ENCODE measurements at places on chromosomes 3 and 15. TPM values are rescaled to one million over a fixed set of nuclear protein-coding genes. Genes with fewer than 3 reads are reported as not detected.

The THBS1 gene
- total RNA-seq, result 8,113 TPM

The GOLGA6L7 gene
- total RNA-seq, result not detected

- no peak overlapping the region for H3K27ac ChIP-seq
- no peak for DNase-seq
- no peaks in the 10 kb centered on the region for H3K27me3 ChIP-seq
- H3K4me3 ChIP-seq, result no peak overlapping the region
Observed at GRCh38 chr3:54447427-54447826, 325.1 kb downstream of the CACNA2D3 start.

- H3K4me1 ChIP-seq, result peaks cover 62% of the 10 kb centered on the region
- H3K27me3 ChIP-seq, result peaks cover 3% of the 10 kb centered on the region
- no peak overlapping the region for H3K27ac ChIP-seq
- H3K4me3 ChIP-seq, result no peak overlapping the region
- no peaks in the 10 kb centered on the region for H3K36me3 ChIP-seq
- DNase-seq, result no peak
Observed at GRCh38 chr15:74175271-74176191, 2.0 kb downstream of the ISLR start.

DNA sequence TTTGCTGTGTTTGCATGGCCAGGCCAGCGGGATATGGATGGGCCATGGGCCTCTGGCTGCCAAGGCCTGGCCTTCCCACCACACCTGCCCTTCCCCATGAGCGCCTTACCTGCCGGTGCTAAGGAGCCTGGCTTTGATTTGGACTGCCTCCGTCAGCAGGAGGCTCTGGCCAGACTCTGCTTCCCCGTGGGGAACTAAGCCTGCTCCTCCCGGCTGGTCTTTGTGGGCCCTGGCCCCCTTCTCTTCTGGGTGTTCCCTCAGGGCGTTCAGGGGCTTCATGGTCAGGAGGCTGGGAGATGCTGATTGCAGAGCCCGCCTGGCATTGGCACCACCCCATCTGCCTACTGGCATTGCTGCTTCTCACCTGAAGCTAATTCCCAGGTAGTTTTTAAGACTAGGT is 45.2 kb downstream of the SMAD6 start:
- H3K4me3 ChIP-seq, result no peak overlapping the region
- H3K27me3 ChIP-seq, result no peaks in the 10 kb centered on the region
- peaks cover 88% of the 10 kb centered on the region for H3K4me1 ChIP-seq
- H3K36me3 ChIP-seq, result peaks cover 27% of the 10 kb centered on the region

GRCh38 chr15:78055919-78056713 is 21.4 kb downstream of the TBC1D2B start:
- peak overlapping the region; percentile 52 for H3K4me3 ChIP-seq
- DNase-seq, result no peak
- no peaks in the 10 kb centered on the region for H3K27me3 ChIP-seq

- H3K27ac ChIP-seq, result no peak overlapping the region
- H3K4me1 ChIP-seq, result peaks cover 8% of the 10 kb centered on the region
- DNase-seq, result no peak
- peaks cover 61% of the 10 kb centered on the region for H3K27me3 ChIP-seq
Observed at GRCh38 chr15:66252685-66253417, 699 bp downstream of the MEGF11 start.

DNA sequence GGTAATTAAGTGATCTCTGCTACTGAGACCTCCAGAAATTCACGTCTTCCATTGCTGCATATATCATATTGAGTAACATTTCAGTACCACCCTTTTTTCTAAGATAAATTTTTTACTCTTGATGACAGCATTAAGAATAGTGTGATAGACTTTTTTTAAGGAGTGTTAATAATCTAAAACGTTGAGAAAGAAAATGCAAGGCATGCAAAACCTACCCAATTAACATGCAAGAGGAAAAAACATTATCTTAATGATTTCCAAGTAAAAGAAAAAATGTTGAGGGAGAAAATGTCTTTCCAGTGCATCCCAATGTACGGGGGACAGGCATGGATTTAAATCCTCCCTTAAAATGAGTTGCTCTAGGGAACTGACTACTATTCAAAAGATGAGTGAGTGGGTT is 740 bp downstream of the CLDN16 start:
- H3K27ac ChIP-seq, result no peak overlapping the region
- no peaks in the 10 kb centered on the region for H3K27me3 ChIP-seq
- H3K36me3 ChIP-seq, result no peaks in the 10 kb centered on the region
- no peak for DNase-seq

Data from HFFc6 (cell line).